ENCODE measurements at places on chromosomes 11 and 22.
A peak's percentile ranks its signal among the peaks of the same experiment; 100 is the strongest.

DNA sequence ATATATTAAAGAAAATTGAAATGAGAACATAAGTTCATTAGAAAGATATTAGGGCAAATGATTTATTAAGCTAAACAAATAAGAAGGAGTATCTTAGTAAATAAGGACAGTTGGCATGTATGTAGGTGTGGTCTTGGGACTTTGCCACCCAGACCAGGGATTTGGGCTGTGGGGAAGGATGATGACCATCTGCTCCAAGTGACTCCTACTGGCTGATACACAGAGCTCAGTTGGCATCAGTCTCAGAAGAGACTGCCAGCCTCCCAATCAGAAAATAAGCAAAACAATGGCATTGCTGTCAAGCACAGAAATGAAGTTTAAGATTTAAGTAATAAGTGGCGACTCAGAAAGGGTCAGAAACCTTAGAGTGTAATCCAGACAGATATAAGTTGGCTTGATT, 49.5 kb downstream of the PAX6 start:
- no peak for DNase-seq

GRCh38 chr22:47062126-47062525, 299.7 kb downstream of the TBC1D22A start:
- DNase-seq, result no peak

DNA sequence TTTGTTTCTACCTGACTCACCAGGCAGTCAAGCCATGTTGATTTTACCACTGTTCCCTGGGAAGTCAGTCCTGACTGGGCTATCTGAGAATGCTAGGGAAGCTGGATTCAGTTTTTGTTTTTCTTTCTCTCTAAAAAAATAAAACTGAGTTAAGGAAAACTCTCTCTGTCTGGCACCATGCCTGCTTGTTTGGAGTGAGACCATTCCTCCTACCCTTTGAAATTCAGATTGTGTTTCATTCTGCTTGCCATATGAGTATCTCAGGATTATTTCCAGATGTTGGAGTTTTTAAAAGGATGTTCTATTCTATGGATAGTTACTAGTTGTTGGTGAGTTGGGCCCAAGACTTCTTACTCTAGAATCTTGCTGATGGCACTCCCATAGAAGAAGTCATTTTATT, 1917.0 kb downstream of the LRRC4C start:
- no peak for DNase-seq

DNA sequence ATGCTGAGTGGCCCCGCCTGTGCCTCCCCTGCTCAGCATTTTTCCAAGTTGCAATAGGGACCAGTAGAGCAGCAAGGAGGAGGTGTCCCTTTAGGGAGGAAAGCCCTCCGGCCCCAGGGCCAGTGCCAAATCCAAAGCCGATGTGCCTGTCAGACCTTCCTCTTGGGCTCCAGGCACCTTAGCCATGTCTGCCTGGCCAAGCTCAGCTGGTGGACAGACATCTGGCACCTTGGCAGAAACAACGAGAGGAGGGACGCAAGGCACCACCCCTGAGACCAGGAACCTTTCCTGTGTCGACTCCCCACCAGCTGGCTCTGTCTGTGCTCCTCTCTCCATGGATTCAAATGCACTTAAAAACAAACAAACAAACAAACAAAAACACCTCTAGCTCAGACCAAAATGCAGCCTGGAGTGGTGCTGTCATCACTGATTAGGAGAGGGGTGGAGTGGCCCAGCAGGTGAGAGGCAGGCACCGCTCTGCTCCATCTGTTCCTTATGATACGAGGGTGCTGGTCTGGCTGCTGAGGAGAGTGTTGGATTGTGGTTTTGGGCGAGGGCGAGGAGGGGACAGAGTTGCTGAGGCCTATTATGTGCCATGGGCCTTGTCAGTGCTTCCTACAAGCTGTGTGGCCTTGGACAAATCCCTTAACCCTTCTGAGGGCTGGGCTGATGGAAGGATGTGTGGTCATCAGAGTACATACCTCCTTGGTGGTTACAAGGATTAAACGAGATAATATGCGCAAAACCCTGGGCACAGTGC, 46.2 kb downstream of the TP53I11 start:
- DNase-seq, result no peak

GRCh38 chr11:64853709-64854108, 9.3 kb upstream of the CDC42BPG start:
- DNase-seq, result peak; percentile 54

GRCh38 chr22:39814899-39815298, 78.7 kb downstream of the ENTHD1 start:
- DNase-seq, result no peak

GRCh38 chr22:39144101-39144767, 8.2 kb downstream of the CBX7 start:
- DNase-seq, result peak; percentile 77

DNA sequence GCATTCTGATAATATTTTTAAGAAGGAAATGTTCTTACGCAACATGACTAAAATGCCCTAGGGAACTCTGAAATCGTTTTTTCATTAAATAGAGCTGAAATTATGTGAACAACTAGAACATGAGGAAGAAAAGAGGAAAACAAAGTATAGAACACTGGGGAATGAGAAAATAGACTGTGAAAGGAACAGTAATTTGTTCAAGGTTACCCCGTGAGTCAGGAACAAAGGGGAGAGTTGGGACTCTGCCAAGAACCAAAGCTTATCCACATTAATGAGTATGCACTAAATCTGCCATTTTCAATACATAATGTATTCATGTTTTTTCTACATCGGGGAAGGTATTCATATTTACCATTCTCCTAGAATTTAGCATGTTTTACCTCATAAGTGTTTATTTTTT, 961.8 kb upstream of the CCDC90B start:
- DNase-seq, result no peak

GRCh38 chr11:86919557-86920210, 35.5 kb downstream of the FZD4 start:
- DNase-seq, result peak; percentile 10

DNA sequence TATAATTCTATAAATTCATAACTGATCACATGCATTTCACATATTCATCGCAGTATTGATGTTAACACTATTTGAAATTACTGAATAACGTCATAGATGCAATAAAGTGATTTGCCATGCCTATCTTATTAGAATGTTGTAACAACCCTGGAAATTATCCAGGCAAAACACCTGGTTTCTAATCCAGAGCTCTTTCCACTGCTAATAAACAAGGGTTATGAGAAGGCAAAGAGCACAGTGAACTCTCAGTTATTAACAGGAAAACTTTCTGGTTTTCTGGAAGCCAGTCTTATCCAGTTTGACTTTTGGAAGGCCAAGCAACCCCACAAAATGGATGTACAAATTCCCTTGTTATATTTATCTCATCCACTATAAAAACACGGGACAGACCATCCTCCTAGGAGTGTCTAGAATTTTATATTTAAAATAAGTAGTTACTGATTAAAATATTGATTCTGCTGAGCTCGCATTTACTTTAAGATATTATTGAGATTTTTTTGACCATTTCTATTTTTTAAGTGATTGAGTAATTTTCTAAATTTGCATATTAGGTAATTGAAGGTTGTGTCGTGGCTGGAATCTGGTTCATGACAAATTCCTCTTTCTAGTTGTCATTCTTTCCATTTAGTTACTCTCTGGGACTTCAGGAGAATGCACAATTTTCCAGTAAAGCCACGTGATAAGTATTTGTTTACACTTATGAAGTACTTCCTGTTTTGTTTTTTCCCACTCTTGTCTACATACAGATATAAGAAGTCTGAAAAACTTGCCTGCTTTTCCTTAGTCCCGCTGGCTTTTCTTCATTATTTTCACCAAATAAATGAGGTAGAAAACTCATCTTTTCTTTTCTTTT, 47.9 kb downstream of the DCUN1D5 start:
- DNase-seq, result no peak

- DNase-seq, result no peak
Observed at GRCh38 chr11:109795234-109795633, 298.0 kb upstream of the ZC3H12C start.

GRCh38 chr22:23626286-23626975, 5.7 kb downstream of the DRICH1 start:
- DNase-seq, result no peak

GRCh38 chr11:15635521-15635920, 520.8 kb downstream of the INSC start:
- DNase-seq, result no peak

DNA sequence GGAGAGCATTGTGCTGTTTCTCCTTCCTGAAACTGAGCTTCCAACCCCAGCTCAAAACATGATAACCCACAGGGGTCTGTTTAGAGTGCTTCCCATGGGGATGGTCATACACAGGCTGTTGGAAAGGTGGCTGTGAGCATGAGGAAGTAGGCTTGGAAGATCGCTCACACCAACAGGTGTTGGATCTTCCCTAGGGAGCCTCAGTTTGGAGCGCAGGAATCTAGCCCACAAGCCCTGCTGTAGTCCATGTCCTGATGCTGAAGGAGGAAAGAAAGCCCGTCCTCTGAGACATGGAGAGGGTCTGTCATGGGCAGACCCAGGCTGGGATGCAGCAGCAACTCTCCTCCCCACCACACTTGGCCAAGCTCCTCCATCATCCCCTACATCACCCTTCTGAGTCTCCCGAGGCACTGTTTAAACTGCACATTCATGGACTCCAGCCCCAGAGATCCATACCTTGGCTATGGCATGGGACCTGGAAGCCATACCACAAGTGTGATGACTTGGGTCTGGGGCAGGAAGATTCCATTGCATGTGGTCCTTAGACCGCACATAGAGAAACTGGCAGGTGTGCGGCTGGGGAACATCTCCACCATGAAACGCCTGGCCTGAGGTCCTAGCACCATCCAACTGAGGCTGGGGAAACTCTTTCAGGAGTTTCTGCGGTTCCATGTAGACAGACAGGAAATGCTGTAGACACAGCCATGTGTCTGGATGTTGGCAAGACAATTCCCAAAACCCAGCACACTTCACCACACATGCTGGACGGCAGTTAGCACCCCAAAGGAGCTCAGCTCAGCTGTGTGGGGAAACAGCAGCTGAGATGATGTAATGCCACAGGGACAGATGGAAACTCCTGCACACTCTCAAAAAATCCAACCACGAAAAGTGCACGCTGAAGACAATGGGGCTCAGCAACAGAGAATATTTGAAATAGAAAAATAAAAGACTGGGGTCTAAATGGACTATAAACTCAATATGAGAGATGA, 27.6 kb upstream of the TTC12 start:
- no peak for DNase-seq

DNA sequence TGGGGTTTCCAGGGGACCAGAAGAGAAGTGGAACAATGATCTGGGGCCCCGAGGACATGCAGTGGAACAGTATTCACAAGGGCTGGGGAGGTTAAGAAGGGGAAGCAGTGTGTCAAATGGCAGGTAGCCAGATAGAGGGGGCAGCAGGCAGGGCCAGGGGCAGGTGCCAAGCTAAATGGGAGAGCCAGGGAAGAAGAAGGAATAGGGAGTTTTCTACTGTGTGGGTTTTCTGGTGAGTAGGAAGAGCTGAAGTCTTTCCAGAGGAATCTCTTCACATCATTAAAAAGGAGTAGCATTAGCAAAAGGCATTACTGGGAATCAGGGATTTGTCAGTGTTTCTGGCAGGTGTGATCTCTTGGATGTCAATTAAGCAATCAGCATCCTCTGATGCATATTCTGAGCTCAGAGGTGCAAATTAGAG, 55.8 kb downstream of the IRAG1 start:
- no peak for DNase-seq

- no peak for DNase-seq
Observed at GRCh38 chr11:98793276-98793675, 227.5 kb upstream of the CNTN5 start.

GRCh38 chr11:7077101-7077500, 11.7 kb upstream of the RBMXL2 start:
- DNase-seq, result no peak

GRCh38 chr22:40855979-40856512, 393 bp downstream of the ST13 start:
- peak; percentile 48 for DNase-seq

DNA sequence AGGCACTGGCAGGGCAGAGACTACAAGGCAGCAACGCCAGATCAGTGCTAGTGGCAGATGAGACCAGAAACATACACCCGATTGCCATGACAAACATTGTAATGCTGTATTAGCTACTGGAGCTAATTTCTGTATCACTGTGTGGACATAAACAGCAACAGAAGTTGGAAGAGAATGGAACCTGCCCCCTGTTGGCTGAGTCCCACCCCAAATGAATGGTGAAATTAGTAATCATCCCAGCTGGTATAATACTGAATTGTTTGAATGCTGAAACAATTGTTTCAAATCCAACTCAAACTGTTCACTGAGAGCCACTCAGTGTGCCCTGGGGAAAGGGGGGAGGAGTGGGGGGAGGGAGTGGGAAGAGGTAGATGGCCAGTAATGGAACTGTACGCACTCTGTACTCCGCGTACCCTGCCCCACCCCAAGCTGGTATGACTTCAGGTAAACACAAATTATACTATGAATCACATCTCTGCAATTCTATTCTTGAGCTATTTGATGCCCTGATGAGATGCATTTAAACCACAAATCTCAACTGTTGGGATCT, 11.2 kb upstream of the BIRC3 start:
- DNase-seq, result peak; percentile 47

DNA sequence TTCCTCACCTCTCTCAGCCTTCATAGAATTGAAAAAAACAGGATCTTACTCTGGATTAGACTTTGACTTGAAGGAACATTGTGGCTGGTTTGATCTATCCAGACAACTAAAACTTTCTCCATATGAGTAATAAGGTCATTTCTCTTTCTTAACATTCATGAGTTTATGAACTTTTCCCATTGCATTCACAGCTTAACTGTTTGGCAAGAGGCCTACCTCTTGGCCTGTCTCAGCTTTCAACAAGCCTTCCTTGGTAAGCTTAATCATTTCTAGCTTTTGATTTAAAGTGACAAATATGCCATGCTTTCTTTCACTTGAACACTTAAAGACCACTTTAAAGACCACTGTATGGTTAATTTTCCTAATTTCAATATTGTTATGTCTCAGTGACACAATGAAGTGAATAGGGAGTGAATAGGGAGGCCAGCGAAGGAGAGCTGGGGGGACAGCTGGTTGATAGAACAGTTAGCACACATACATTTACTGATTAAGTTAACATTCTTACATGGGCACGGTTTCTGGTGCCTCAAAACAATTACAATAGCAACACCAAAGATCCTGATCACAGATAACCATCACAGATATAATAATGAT, 17.0 kb downstream of the IMMP1L start:
- DNase-seq, result no peak

GRCh38 chr22:29266564-29267461, 968 bp downstream of the RHBDD3 start:
- DNase-seq, result no peak

- peak; percentile 43 for DNase-seq
Observed at GRCh38 chr11:128190312-128190711, 397.0 kb downstream of the ETS1 start.

DNA sequence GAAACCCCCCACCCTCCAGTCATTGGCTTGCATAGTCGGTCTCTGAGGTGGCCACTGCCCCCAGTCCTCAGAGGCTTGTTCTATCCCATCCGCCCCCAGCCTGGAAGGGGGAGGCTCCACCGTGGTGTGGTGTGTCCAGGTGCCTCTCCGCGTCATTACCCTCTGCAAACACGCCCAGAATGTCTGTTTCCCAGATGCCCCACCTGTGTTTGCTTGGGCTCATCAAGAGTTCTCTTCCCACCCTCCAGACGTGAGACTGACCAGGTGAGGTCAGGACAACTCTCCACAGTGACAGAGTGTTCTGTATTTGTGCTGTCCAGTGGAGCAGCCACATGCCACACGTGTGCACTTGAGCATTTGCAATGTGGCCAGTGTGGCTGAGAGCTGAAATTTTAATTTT, 24.9 kb downstream of the LRRC10B start:
- no peak for DNase-seq

GRCh38 chr11:94649254-94649653, 82.1 kb downstream of the PIWIL4 start:
- no peak for DNase-seq
